ENCODE measurements at places on chromosomes 1 and 21.

- peak; percentile 68 for DNase-seq
Measured at GRCh38 chr1:224980181-224980580, 50.7 kb downstream of the DNAH14 start.

DNA sequence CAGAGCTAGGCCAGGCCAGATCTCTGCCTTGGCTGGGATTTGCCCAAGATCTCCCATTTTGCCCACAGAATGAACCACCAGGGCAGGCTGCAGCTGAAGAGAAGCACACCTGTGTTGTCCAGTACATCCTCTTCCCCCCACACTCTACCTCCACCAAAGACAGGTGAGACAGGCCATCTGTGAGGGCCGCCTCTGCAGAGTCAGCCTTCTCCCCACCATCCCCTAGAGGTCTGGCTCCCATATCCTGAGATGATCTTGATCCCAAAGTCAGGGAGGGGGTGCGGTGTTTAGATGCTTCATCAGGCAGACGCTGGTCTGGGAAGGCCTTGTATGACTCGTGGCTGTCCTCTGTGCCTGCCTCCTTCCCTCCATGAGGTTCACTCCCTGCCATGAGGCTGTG is 28.7 kb downstream of the HYI start:
- no peak for DNase-seq

DNA sequence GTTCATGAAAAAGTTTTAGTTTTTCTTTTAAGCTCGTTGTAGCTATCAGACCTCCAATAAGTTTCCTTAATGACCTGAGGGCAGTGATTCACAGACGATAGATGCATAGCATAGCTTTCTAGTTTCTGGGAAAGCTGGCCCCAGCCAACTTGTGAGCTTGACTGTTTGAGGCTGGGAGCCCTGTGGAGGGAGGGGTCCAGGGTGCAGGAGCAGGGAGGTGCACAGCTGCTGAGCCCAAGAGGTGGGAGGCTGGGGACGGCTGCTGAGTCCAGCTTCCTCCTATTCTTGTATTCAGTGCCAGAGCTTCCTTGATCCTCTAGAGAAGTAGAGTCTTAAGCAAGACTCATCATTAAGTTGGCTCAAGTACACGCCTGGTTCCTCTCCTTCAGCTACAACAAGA is 11.0 kb upstream of the AVPR1B start:
- DNase-seq: peak; percentile 68

DNA sequence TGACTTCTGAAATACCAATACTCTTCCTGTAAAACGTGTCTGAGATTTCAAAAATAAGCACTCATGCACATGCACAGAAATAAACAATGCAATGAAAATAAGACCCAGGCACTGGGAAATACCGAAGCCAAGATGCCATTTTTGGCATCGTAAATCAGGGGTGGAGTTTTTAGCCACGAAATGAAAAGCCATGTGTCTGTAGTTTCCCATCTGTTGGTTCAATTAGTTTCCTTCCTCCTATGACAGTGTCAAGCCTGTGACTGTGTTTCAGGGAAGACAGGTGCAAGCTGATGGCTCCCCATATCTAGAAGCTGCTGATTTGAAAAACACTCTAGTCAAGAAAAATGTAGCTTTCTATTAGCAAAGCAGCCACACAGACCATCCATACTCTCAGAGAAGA is 480.4 kb upstream of the CAMK1G start:
- DNase-seq: no peak

DNA sequence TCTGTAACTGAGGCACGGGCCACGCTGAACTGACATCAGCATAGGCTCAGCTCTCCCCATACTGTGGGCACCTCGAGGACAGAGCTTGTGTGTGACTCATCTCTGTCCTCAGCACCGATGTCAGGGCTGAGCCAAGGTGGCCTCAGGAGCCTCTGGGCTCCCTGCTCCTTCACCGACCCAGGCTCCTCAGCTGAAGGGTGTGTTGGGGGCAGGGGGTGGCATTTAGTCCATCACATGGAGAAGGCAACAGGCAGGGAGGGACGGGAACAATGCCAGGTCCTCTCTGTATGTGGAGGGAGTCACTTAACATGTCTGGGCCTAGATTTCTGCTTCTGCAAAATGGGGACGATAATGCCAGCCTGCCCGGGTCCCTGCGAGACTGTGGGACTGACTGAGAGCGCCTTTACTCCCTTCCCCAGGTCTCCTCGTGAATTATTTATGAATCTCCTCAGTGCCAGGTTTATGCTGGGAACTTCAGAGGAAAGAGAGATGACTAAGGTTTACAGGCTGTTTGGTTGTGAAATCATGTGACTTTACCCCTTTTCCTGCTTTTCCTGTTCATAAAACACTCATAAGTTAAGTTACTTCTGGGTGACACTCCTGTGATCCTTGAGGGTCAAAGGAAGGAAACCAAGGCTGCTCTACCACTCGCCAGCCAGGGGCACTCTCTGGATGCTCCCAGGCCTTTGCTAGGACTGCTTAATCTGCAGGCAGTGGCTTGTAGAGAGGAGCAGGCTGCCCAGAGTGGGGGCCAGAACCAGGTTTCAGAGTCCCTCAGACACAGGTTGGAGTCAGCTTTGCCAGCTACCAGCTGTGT is 16.2 kb downstream of the TTC39A start:
- DNase-seq: peak; percentile 52

All from NB4 (cell line).